ENCODE measurements at places on chromosomes 6 and 20.

DNA sequence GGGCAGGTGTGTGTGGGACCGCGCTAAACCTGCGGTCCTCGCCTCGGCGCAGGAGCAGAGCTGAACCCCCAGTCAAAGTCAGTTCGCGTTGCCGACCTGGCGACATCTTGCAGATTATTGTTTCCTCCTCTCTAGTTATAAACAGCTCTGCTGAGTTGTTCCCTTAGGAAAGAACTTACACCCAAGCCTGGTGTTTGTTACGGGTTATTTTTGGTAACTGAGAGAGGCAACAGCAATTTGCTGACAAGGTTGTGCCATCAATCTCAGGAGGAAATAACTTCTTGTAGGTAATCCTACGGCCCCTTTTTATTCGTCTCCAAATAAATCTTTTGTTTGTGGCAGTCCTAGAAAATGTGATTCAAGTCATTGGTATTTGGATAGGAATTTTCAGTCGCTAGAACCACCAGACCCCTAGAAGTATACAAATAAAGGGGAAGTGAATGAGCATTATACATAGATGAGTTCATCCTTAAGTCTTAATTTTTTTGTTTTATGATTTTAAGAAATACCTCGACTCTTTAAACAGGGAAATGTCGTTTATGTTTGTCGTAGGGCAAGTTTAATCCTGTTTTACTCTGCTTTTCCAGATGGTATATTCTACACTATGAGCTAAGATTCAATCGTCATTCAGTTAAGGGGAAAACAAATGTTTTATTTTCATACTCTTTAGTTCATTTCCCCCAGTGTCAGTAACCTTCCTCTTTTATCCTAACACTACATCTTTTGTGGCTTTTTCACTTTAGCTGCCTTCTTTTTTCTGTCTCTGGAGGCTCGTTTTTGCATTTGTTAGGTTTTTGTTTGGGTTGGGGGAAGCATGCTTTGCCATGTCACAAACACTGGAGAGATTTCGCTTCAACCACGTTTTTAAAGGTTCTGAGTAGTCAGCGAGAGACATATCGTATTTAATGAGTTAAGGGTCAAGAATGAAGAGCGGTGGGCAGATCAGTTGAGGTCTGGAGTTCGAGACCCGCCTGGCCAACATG, 1.2 kb downstream of the PM20D2 start:
- DNase-seq: no peak

DNA sequence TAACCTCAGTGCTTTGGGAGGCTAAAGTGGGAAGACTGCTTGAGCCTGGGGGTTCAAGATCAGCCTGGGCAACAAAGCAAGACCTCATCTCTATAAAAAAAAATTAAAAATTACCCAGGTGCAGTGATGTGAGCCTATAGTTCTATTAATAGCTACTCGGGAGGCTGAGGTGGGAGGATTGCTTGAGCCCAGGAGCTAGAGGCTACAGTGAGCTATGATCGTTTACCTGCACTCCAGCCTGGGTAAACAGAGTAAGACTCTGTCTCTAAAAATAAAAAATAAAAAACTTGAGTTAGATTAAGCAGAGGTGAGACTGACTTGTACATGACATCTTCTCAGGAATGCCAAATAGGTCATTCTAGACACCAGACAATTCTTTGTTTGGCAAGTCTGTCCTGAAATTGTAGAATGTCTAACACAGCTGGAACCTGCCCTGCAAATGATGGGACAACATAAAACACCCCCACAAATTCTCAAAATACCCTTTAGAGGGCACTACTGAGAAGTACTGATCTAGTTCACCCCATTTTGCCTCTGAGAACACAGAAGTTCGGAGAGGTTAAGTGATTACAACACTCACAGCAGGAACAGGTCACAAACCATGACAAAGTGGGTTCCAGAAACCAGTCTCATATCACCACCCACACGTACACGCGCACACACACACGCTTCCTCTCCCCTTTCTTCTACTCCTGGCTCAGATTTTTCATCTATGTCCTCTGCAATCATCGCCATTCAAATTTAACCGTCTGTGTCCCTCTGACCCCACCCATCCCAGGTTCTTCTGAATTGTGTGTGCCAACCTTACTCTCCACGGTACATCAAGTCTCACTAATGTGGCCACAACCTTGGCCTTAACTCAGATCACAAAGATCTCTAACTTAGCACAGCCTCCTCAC, 38.3 kb downstream of the ARHGAP18 start:
- no peak for DNase-seq

GRCh38 chr6:5173810-5174209, 86.9 kb downstream of the LYRM4 start:
- DNase-seq: no peak

- DNase-seq: no peak
These were observed 26.7 kb upstream of the TTPAL start for GRCh38 chr20:44448753-44449546.

DNA sequence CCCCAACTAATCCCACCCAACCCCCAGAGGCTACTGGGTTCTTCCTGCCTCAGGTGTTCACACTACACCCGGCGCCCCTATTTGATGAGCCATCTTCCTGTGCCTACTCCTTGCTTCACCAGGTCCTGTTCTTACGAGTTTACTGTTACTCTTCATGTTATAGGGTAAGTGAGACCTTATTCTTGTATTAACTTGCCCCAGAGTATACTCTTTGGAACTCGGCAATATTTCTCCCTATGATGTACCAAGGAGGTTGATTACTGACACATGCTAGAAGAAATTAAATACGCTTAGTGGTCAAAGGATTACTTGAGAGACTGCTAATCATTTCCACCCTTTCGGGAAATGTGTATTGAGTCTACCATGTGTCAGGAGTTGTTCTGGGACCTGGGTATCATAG, 8.9 kb downstream of the RING1 start:
- no peak for DNase-seq

DNA sequence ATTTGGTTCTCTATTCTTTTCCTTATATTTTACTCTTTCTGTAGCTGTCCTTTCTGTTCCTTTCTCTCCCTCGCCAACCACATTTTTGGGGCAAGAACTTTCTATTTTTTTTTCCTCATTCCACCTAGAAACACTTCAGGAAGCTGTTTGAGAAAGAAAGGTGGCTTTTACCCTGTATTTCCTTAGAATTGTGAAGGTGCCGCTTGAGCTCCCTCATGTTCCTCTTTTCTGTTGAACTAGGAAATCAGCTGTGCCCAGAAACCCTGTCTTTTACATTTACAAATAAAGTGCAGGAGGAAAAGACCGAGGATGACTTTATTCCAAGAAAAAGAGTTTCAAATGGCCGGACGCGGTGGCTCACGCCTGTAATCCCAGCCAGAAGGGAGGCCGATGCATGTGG, 38.2 kb downstream of the OR2B2 start:
- DNase-seq: no peak

DNA sequence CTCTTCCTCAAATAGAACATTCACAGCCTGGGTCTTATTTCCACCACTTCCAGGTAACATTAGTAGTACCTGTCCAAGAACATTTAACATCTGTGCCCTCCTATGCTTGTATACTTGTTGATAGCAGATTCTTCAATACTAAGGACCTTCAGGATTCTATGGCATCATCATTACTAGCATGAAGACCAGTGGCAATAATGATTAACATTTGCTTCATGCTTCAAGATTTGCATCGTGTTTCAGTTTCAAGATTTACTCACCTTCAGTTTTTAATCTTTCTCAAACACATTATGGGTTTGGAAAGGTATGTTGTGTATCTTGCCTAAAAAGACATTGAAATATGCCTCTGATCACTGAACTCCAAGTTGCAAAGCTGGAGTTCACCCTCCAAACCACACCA, 412.8 kb upstream of the NRSN1 start:
- DNase-seq: no peak

DNA sequence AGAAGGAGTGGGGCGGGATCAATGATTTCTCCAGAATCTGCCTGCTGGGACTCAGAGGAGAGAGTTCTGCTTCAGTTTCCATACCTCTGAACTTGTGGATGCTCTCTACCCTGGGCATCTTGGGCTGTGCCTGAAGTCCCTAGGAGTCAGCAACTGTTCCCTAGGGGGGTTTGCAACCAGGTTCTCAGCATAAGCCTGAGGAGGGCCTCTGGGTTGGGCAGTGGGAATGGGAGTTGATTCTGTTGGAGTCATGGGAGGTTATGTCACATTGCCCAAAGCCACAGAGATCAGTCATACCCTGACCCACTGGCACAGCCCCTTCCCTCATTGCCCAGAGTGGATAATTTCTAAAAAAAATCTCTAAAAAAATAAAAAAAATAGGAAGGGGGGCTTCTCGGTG, 47.4 kb downstream of the MOCS1 start:
- no peak for DNase-seq

GRCh38 chr20:13259921-13260320, 38.8 kb downstream of the ISM1 start:
- no peak for DNase-seq

GRCh38 chr20:60966031-60966430, 286.0 kb upstream of the CDH4 start:
- no peak for DNase-seq

GRCh38 chr6:25968769-25969168, 6.2 kb downstream of the TRIM38 start:
- peak; percentile 69 for DNase-seq

DNA sequence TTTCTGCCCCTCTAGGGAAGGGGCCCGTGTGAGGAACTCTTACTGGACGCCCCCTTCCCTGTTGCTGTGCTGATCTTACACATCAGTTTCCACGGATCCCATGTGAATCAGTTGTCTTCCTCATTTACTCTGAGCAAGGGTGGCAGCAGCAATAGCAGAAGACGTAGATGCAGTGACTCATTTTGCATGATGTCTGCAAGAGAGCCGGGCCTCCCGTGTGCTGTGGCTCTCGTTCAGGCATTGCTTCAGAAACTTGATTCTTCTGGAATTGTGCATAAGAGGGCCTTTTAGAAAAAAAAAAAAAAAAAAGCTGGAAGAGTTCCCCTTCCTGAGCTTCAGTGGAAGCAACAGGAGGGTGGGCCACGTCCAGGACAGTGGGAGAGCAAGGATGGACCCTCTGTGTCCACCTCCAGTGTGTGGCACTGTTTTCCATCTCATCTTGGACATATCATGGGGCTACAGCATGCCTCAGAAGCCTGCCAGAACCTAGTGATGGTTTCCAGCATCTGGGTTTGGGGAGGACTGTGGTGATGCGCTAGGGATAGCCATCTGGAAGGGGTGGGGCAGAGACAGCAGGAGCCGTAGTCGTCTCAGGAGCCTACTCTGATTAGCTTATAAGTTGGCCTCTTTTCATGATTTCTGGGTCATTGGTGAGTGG, 62.1 kb downstream of the FOXO3 start:
- peak; percentile 91 for DNase-seq

- DNase-seq: no peak
These were observed 129.2 kb downstream of the BCKDHB start for GRCh38 chr6:80235647-80236046.

- DNase-seq: no peak
These were observed 1372.7 kb upstream of the CITED2 start for GRCh38 chr6:140747114-140747513.

DNA sequence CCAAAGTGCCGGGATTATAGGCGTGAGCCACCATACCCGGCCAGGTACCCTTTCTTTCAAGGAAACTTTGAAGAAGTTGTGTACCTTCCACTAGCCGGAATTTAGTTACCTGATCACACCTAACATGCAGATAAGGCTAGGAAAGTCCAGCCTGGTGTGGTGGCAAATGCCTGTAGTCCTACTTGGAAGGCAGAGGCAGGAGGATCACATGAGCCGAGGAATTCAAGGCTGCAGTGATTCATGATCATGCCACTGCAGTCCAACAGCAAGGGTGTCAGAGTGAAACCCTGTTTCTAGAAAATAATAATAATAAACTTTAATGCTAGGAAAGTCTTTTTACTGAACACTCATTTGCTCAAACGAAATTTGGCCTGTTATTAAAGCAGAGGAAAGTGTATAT, 21.0 kb downstream of the NFYA start:
- no peak for DNase-seq

DNA sequence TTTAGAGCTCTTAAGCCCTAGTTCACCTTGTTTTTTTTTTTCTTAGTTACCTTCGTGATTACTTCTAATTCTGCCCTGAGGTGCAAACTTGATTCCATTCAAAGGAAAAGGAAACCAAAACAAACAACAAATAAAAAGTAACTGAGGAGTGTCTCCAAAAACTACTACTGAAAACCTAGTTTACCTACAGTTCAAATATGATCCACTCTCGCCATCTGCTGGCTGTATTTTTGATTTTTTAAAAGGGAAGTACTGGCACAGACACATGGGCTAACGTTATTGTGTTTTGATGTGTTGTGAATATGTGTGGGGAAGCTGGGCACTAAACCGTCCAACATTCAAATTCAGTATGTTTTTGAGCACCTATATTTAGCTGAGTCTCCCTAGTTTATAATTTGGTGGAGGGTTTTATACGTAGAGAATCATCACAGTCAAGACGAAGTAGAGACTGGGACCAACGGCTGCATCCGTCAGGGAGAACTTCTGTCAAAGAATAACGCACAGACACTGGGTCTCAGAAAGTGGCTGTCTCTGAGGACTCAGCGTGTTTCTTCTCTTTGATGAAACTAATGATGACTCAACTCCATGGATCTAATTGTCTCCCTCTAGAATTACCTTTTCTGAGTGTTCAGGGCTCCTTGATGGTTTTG, 373.5 kb upstream of the BTBD3 start:
- peak; percentile 54 for DNase-seq

DNA sequence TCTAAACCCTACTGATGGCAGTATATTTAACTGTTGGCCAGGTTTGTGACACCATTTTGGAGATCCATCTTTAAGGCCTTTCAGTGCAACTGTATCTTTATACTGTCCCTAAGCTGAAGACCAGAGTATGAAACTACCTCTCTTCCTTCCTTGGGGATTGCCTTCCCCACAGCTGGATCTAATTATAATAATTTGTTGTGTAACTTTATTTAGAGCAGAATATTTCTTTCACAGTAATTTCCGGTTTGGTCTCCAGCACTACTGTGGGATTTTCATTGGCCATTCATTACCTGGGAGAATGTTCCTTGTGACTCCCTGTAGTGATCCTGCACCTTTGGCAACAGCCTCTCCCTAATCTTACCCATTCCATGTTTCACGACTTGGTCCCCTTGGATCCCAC, 75.2 kb downstream of the AKAP7 start:
- no peak for DNase-seq

- no peak for DNase-seq
These were observed 120.8 kb downstream of the MAFB start for GRCh38 chr20:40568200-40568599.

DNA sequence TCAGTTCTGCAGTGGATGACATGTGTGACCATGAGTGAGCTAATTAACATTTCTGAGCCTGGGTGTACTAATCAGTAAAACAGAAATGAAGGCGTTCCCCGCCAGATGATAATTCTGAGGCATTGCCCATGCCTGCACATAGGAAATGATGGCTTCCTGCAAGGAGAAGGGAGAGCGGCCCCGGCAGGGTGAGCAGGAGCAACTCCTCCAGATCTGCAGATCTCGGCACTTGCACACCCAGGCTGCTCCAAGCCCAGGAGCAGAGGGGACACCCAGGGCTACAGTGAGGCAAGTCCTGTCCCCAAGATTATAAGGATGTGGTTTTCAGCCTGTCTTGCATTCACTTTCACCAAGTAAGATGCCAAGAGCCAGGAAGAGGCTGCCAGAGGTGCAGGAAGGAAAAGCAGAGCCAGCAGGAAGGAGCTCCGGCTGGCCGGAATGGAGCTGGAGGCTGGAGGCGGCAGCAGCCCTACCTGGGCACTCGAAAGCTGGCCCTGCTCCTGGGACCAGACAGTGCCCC, 177.5 kb upstream of the CST7 start:
- no peak for DNase-seq

- DNase-seq: no peak
These were observed 50.7 kb downstream of the LRRC1 start for GRCh38 chr6:53845280-53846195.
